ENCODE measurements at places on chromosomes 6 and 20.

DNA sequence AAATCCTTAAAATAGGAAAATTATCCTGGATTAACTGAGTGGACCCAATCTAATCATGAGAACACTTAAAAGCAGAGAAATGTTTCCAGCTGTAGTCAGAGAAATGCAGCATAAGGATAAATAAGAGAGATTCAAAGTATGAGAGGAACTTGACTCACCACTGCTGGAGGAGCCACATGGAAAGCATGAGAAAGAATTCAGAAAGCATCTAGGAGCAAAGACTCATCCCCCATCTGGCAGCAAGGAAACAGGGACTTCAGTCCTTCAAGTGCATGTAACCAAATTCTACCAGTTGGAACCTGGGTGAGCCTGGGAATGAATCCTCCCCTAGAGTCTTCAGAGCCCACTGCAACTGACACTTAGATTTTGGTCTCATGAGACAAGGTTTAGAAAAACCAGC is 33.7 kb downstream of the RNF146 start:
- DNase-seq = no peak

GRCh38 chr6:169722362-169723199 is 1.7 kb downstream of the PHF10 start:
- DNase-seq = peak; percentile 45

DNA sequence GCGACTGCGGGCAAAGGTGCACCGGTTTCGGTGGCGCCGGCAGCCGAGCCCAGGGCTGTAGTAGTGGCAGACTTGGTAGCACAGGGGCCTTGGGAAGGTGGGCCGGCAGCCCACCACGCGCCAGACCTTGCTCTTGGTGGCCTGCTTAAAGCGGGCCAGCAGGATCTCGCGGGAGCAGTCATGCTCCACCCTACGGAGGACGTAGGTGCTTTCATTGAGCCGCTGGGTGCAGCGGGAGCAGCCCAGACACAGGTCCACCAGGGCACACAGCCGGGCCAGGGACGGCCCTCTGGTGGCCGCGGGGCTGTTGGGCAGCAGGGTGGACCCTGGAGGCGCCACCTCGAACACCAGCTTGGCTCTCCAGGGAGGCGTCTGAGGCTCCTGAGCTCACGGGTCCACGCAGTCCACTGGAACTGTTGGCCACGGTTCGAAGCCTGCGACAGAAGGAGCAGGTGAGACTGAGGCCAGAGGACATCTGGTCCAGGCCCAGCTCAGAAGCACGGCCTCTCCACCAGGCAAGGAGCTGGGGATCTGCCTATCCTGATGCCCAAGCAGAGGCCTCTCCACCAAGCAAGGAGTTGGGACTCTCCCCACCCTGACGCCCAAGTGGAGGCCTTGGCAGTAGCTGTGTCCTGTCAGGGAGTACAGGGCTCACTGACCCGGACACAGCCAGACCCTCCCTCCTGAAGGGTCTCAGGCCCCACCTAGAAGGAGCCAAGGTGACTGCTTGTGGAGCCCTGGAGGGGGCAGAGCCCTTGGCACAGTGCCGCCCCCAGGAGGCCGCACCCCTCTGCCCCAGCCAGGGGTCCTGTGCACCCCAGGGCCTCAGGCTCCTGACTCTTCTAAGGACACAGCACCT is 1.0 kb downstream of the HELZ2 start:
- DNase-seq = no peak

DNA sequence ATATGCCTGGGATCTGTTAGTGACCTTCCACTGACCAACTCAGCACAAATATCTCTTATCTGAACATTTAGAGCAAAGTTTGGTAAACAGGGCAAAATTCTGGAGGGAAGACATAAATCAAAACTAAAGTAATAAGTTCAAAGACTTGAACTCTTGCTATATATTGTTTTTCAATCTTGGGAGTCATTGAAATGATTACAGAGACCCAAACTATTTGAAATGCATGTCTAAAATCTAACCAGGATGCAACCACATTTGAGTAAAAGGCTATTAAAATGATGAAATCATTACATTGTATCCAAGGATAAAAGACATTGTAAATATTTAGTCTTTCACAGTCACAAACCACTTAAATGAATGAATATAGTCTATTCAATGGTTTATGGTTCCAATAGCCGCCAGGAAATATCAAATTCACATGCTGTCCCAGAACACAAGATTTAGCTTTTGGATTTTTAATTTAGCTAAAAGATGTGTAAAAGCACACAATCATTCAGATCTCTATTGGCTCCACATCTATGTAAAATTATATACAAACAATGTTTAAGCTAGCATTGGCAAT is 256.6 kb upstream of the EPHA7 start:
- DNase-seq = no peak

DNA sequence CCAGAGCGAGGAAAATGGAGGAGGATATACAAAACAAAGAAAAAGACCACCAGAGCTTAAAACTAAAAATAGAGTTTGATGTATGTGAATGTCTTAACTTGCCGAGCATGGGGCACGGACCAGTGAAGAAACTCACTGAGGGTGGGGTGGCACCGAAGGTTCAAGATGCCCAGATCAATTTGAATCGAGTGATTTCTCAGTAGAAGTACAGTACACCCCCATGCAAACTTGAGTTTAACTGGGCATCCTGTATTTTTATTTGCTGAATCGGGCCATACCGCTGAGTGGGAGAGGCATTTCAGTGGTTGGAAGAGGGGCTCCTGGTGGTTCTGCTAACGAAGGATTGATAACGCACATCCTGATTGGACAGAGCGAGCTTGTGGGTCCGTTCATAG is 81.7 kb downstream of the ANKRD60 start:
- no peak for DNase-seq

GRCh38 chr6:39430871-39431523 is 108.5 kb upstream of the KCNK16 start:
- no peak for DNase-seq

GRCh38 chr6:136706430-136706829 is 85.8 kb downstream of the MAP3K5 start:
- no peak for DNase-seq

DNA sequence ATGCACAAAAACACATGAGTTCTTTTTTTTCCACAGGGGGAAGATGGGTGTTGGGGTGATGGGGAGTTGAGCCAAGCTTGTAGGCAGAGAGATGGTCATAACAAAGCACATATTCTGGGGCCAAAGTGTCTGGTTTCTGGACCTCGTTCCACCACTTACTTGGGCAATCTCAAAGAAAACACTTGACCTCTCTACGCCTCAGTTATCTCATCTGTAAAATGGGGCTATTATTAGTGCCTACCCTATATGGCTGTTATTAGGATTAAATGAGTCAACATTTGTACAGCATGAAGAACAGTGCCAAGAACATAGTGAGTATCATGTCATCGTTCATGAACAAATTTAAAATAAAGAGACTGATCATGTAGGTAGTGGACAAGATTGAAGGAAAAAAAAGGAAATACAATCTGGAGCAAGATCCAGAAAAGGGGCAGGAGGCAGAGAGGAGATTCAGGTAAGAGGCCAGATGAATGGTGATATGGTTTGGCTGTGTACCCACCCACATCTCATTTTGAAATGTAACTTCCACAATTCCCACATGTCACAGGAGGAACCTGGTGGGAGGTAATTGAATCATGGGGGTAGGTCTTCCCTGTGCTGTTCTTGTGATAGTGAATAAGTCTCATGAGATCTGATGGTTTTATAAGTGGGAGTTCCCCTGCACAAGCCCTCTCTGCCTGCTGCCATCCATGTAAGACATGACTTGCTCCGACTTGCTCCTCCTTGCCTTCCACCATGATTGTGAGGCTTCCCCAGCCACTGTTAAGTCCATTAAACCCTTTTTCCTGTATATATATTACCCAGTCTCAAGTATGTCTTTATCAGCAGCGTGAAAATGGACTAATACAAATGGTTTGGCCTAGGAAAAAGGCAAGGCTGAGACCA is 14.2 kb downstream of the EEF1E1 start:
- no peak for DNase-seq

GRCh38 chr6:72783035-72783434 is 161.2 kb downstream of the KCNQ5 start:
- DNase-seq = no peak

DNA sequence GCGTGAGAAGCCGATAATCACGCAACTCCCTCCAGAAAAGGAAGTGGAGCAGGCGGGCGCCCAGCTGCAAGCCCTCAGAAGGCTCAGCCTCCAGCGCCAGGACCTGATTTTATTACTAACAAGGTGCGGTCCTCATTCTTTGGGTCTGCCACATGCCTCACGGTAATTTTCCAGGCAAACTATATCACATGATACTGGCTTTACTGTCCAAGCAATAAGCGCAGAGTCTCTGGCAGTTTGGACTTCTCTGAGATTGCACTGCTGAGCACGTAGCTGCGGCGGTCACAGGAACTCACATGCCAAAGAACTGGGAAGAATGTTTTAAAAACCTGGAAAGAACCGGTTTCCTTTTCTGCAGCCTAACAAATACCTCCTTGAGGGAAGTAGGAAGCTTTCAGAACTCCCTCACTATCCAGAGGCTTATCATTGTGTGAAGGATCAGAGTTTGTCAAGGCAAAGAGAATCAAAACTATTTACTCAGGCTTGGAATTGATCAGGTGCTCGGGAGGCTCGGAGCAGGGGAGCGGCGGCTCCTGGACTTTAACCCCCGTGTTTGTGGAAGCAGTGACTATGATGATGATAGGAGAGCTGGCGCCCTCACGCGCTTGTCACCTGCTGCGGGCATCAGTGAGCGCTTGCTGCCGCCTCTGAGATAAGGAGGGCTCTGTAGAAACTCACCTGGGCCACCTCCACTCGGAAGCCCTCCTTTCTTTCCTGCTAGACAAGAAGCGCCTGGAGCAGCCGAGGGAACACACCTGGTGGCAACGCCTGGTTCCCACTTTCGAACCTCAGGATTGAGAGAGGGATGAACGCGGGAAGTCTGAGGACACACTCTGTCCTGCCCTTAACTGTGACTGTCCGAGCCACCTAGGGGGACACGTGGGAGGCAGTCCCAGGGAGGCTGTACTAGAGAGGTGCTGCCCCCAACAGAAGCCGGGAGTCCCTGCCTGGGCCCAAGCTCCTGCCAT is 27.2 kb upstream of the SYNJ2 start:
- no peak for DNase-seq

- no peak for DNase-seq
Observed at GRCh38 chr6:35040398-35040797, 100.7 kb downstream of the TCP11 start.

- no peak for DNase-seq
Observed at GRCh38 chr6:163132050-163132750, 282.3 kb upstream of the QKI start.

DNA sequence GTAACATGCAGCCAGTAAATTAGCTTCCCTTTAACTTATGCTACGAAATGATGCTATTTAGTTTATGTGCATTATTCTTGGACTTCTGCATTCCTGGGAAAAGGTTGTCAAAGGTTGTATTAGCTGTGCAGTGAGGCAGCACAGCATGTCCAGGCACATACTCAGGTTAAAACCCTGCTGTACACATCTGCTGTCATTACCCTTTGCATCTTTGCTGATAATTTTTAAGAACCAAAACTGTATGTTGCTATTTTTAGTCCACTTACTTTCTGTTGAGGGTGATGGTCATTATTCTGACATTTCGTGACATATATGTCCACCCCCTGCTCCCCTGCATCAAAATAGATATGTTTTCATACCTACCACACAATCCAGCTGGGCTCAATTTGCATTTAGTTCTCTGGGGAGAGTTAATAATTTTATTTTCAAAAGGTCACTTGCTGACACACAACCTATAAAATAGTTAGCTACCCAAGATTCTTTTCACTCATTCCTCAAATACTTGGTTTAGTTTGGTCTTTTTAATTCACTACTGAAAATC is 142.5 kb upstream of the SPACA1 start:
- no peak for DNase-seq

DNA sequence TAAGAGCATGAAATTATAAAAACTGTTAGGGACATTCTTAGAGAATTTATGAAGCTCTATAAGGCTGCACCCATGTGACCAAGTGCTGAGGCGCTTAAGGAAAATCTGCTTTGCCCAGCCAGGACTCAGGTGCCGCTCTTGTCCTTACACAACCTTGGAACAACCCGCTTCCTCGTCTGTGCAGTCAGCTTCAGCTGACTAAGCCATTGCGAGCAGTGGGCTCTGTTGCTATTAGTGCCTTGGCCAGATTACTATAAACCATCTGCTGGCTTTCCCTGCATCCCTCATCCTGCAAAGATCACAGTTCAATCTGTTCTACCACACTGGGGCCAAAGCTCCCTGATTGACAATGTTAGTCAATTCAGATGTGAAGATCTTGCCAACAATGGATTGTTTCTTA is 89.1 kb upstream of the E2F3 start:
- no peak for DNase-seq

GRCh38 chr20:13321416-13321815 is 100.3 kb downstream of the ISM1 start:
- no peak for DNase-seq

GRCh38 chr6:52590152-52590891 is 13.5 kb upstream of the TRAM2 start:
- no peak for DNase-seq

DNA sequence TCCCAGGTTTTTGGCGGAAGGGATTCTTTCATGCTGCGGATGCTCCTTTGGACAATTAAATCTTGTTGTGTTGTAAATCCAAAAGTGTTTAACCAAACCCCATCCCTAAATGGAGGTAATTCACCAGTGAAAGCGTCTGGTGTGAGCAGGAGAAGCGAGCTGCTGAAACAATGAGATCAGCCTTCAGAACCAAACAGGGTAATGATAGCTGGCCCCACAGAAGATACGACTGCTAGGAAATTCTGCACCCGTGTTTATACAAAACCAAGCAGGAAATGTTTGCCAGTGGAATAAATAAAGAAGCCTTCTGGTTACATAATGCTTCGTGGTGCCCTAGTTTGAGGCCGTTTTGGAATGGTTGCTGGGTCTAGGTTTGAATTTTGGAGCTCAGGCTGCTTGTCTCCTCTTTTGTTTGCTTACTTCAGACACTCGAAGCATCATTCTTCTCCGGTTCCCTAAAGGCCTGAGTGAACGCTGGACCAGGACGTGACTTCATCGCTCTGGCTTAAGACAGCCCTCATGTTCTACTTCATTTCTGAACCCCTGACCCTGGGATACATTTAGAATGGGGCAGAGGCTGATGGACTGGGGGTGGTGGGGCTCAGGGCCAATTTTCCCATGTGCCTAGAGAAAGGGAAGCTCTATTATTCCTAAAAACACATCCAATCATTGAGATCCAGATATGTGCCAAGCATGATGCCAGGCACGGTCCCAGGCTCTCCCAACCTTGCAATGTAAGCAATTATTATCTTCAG is 61.6 kb upstream of the JAG1 start:
- no peak for DNase-seq

All from T-cell (primary cell).